ENCODE measurements at places on chromosomes 16 and 17.

DNA sequence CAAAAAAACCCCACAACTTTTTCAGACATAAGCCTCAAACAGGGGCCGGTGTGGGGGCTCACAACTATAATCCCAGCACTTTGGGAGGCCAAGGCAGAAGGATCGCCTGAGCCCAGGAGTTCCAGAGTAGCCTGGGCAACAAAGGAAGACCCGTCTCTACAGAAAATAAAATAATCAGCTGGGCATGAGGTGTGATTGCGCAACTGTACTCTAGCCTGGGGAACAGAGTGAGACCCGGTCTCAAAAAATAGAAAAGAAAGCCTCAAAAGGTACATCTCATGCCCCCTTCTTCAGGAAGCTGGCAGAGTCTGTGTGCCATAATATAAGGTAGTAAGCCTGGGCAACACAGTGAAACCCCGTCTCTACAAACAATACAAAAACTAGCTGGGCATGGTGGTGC lies 3.2 kb downstream of the ZSWIM7 start:
- DNase-seq = no peak

DNA sequence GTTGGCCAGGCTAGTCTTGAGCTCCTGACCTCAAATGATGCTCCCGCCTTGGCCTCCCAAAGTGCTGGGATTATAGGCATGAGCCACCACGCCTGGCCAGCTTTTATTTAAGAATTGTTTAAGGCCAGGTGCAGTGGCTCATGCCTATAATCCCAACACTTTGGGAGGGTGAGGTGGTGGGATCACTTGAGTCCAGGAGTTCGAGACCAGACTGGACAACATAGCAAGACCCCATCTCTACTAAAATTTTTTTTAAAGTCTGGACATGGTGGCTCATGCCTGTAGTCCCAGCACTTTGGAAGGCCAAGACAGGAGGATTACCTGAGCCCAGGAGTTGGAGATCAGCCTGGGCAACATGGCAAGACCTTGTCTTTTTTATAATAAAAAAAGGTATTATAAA lies 5.2 kb downstream of the PLXDC1 start:
- no peak for DNase-seq

- DNase-seq = no peak
Observed at GRCh38 chr16:26149364-26150190, 457.8 kb downstream of the HS3ST4 start.

DNA sequence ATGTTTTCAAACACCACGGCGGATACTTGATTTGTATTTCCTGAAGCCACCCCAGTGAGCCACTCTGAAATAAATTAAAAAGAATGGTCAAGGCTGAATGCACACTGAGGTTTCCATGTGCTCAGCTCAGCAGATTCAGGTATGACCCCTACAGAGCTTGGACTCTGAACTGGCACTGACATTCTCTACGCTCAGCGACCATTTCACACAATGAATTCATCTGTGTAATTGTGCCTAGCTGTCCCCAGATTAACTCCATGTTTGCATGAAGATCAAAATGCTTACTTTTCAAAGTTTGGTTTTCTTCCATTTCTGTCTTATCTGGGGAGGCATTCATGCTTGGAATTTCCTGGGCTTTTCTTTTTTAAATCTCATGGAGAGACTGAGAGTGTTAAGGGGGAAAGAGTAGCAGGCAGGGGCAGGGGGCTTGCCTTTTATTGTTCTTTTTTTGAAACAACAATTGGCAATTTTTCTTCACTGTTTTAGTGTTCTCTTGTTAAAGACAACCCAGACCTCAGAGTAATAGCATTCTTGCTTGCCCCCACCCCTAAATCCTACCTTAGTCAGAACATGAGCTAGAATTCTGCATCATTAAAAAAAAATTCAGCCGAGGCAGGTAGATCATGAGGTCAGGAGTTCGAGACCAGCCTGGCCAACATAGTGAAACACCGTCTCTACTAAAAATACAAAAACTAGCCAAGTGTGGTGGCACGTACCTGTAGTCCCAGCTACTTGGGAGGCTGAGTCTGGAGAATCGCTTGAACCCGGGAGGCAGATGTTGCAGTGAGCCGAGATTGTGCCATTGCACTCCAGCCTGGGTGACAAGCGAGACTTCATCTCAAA lies 85.5 kb upstream of the HNF1B start:
- no peak for DNase-seq

GRCh38 chr17:8728971-8729370 lies 15.7 kb downstream of the CCDC42 start:
- no peak for DNase-seq

DNA sequence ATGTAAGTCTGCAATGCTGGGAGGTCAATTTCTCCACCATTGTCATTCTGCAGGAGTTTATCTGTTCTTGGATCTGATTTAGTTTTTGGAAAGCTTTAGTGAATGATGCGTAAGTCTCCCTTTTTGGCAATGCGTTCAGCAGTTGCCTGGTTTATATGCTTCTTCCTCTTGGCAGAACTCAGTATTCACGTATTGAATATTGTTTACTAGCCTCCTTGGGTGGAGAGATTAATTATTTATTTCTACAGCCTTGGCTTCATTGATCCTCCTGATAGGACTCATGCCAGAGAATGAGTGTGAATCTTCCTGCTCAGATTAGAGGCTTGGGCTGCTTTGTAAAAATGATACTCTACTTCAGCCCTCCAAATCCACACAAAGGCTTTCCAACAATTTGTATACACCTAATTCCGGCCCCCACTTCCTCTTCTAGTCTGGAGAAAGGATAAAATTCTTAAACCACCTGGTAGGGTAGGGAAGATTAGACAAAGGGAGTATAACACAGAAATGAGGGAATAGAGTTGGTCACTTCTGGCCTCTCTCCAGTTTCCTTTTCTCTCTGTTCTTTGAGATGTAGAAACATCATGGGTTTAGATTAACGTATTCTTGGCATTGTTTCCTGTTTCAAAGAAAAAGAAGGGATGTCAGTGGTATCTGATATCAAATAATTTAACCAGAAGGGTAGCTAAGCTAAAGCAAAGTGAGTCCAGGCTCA lies 929.8 kb downstream of the KCNJ2 start:
- no peak for DNase-seq

- DNase-seq = no peak
Observed at GRCh38 chr17:40356990-40357881, 7.3 kb downstream of the GJD3 start.

- DNase-seq = no peak
Observed at GRCh38 chr16:85094812-85095211, 17.5 kb downstream of the CIBAR2 start.

DNA sequence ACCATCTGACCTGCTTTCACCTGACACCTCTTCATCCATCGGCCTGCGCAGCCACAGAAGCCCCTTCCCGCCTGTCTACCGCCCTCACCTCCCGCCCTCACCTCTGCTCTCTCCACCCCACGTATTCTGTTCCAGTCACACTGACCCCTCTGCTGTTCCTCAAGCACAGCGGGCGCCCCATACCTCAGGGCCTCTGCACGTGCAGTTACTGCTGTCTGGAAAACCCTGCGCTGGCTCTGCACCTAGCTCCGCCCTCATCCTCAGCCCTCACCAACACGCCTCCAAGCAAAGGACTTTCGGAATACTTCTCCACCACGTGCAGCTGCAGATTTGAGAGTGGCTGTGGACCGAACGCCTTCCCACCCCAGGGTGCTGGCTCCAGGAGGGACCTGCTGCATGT lies 24.6 kb upstream of the PABPN1L start:
- no peak for DNase-seq

DNA sequence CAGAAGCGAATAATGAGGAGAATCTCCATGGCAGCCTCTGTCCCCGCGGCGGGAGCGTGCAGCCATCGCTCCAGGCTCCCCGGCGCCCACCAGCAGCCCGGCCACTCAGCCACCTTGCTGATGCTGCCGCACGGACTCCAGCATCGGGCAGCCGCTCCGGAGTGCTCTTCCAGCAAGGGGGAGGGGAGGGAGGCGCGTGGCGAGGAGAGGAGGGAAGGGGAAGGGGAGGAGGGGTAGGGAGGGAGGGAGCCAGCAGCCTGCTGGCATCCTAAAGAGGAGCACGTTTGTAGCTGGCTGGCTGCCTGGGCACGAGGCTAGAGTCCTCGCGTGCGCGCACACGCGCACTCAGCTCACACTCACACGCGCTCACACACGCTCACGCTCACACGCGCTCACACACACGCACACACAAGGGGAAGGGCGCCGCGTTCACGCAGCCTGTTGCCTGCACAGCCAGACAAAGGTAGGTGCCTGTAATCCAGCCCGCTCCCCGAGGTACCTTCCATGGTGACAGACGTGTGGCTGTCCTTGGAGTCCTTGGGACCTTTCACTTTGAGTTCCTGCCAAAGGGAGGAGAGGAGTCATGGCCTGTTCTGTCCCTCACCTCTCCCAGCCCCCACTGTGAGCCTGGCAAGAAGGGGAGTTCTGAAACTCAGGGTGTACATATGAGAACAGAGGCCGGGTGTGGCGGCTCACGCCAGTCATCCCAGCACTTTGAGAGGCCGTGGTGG lies 82.1 kb downstream of the TIMM22 start:
- no peak for DNase-seq

GRCh38 chr17:1060991-1061390 lies 64.1 kb downstream of the TIMM22 start:
- peak; percentile 81 for DNase-seq

DNA sequence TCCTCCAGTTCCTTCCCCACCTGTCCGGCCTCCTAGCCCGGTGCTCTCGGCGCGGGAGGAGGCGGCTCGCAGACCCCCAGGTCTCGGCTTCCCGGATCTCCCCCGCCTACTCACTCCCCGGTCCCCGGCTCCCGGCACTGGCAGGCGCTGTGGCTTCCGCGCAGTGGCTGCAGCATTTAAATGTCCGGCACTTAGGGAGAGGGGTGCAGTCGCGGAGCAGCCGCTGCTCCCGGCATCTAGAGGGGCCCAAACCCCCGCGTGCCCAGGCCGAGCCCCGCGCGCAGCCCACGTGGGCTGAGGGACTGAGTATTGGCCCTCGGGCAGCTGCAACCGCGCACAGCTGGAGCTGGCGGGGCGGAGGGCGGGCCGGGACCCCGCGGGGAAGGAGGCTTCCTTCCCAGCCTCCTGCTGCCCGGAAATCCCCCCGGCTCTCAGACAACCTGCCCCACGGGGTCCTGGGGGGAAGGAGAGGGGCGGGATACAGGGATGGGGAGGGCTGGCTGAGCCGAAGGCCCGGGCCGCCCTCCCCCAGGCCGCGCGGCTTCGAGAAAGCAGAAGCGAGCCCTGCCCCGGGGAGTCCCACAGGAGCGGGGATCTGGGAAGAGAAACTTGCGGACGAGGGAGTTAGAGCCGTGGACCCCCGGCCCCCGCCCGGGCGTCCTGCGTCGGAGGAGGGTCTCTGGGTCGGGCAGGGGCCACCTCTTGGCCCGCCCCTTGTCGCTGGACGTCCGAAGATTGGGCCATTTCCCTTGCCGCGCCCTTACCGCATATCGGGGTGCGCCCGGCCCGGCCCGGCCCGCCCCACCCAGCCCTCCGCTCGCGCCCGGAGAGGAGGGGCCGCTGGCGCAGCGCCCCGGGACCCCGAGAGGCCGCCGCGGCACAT lies at the start of gene MMP25:
TSS of gene MMP25 (plus strand) at position 804 of the 883 bp plus-strand sequence. CDS start 357 bp downstream, outside the sequence.
- DNase-seq = no peak

GRCh38 chr16:25613931-25614330 lies 77.8 kb upstream of the HS3ST4 start:
- DNase-seq = no peak

- no peak for DNase-seq
Observed at GRCh38 chr16:66752379-66752778, 970 bp upstream of the DYNC1LI2 start.

DNA sequence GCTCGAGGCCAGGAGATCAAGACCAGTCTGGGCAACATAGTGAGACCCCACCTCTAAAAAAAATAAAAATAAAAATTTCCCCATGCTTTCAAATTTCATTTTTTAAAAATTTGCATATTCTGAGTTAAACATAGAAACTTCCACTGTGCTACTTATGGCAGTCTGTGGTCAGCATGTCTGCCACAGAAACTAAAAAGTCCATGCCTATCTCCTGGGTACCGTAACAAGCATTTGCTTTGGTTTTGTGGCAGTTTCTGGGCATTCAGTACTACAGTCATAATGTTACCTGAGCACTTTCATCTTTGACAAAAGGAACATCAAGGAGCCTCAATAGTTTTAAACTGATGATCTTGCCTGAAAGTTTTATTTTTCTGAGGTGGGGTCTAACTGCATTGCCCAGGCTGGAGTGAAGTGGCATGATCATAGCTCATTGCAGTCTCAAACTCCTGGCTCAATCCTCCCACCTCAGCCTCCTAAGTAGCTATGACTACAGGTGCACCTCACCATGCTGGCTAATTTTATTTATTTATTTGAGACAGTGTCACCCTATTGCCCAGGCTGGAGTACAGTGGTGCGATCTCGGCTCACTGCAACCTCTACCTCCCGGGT lies 13.2 kb upstream of the ITGA2B start:
- no peak for DNase-seq

GRCh38 chr17:77306048-77306789 lies 165.4 kb downstream of the SEC14L1 start:
- DNase-seq = no peak

DNA sequence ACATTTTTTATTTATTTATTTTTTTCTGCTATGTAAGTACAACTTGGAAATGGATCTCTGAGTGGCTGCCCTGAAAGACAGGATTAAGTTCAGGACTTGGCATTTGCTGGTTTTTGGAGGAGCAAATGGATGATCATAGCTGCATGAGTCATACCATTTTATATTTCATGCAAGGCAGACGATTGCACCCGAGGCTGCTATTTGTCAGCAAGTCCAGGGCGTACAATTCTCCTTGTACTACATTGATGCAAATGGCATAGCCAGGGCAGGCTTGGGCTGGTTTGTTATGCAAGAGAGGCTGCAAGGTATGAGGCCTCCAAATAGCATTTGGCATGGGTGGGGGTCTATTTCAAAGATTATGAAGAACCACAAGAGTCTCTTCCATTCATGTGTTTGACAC lies 81.2 kb upstream of the CACNG3 start:
- no peak for DNase-seq

- no peak for DNase-seq
Observed at GRCh38 chr16:85463672-85464382, 149.3 kb upstream of the GSE1 start.

DNA sequence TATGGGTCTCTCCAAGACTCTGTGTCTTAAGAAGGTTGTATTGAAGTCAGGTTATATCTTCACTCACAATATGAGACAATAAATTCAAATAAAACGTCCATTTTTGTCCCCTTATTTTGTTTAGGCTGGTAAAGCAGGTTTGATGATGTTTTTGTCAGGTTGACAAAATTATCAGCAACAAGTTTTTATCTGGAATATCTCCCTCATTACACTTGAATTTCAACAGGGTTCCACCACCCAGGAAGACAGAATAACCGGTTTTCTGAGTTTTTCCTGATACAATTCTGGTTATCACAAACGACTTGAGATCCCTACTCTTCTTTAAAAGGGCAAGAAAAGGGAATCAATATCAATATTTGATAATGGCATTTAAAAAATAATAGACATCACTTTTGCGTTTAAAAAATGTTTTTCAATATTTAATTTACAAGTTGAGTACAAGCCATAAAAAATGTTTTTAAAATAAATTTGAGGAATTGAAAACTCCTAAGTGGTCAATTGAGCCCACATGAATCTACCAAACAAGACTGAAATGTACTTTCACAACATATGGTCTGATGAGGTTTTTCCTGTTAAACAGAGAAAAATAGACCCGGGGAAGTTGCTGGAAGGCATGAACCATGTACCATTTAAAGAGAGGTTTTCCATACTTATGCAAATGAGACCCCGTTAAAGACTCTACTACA lies 1.4 kb upstream of the ATP6V0A1 start:
- no peak for DNase-seq
